ENCODE measurements at places on chromosomes 5 and 9.

GRCh38 chr5:44454002-44454401, 64.8 kb upstream of the FGF10 start:
- no peak for DNase-seq

DNA sequence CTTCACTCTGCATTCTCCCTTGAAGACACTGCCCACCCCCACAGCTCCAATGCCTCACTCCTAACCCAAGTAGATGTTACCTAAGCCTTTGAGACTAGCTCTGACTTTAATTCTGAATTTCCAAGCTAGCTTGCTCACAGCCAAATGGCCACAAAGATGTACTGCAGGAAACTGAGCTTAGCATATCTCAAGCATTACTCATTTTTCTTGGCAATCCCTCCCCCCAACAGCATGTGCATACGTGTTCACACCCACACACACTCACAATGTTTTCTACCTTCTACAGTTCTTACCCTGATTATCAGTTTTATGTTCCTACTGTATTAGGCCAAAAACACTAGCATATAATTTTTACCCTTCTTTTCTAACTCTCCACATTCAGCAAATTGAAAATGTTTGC, 13.7 kb upstream of the GRIA1 start:
- DNase-seq, result no peak

DNA sequence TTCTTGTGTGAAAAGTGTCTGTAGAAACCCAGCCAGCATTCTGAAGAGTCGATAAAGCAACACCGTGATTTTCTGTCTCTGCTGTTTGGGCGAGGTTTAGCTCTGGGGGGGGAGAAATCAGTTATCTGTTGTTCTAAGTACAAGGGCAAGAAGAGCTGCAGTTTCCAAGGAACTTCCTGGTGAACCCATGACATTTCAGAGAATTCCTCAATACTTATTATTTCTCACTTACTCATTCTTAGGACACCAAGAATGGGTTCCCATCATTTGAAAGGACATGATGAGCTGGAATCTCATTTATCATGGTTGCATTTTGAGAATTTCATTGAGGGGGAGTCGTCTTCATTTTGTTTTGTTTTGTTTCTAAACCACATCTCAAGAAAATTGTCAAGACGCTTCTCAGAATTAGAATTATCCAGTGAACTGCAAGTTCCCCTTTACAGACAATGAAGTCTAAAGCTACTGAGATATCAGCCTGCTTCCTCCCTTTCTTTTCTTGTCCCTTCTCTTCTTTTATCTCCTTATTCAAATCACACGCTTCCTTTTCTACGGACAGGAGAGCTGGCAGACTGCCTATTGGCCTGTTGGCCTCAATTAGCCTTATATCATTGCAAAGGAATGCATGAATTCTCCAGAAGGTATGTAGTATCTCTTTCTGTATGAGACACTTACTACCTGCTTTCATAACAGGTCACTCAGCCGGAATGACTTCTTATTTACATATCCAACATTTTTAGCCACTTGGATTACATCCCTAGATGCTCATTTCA, 53.7 kb downstream of the ZNF462 start:
- no peak for DNase-seq

- DNase-seq, result peak; percentile 69
These were observed 102.9 kb downstream of the LIFR start for GRCh38 chr5:38453506-38453905.

DNA sequence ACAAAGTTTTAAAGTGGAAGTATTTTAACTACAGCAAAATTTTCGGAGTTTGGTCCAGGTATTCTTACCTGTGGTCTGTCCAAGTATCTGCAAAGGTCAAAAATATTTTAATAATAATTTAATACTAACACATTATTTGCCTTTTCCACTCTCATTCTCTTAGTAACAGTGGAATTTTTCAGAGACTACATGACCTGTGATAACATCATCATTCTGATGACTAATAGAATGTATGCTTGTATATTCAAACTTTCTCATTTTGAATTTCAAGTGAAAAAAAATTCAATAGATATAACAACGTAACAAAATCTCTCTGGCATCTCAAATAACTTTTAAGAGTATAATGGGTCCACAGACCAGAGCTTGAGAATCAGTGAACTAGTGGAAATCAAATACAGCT, 78.3 kb downstream of the FBXL17 start:
- DNase-seq, result no peak

DNA sequence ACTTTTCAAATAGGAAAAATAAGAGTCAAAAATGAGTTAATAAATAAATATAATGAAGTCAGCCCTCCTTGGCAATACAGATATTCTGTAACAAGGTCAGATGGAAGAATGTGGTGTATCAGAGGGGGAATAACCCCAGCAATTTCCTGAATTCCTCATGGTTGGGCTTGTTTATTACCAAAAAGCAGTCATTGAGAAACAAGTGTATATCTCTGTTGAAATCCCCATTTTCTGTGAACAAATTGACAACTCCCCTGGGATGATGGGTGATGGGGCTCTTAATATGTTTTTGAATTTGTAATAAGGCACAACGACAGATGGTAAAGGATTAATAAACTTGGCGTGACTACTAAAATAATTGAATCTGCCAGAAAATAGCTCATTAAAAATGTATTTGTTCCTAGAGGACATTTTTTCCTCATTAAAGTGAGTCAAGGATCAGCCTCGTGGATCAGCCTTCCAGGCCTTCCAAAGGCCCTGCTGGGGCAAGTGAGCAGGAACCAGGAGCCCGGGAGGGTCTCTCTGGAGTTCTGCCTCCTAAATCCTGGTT, 34.2 kb downstream of the THBS4 start:
- no peak for DNase-seq

DNA sequence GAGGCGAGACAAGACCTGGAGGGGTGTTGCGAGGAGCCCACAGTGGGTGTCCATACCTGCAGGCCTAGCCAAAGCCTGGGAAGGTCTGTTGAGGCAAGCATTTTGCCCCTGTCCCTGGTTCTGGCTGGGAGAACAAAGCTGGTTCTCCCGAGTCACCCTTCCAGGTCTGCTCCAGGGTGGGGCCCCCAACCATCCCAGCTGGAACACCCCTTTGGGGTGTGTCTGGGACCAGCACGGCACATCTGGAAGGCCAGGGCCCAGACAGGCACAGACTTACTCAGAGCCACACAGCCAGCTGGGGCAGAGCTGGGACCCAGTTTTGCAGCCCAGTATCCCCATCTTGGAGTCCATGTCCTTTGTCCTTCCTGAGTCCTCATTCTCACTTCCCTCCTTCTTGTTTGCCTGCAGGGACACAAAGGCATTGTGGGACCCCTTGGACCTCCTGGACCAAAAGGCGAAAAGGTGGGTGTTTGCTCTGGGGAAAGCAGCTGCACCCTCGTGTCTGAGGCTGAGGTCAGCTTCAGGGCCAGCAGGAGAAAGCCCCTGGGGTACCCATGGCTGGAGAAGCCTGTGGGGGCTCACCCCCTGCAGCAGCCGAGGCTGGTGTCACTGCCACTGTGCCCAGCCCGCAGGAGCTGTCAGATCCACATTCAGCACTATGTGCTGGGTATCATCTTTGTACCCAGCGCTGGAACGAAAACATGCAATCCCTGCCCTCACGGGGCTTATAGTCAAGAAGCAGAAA, 38.4 kb upstream of the ORM1 start:
- no peak for DNase-seq

DNA sequence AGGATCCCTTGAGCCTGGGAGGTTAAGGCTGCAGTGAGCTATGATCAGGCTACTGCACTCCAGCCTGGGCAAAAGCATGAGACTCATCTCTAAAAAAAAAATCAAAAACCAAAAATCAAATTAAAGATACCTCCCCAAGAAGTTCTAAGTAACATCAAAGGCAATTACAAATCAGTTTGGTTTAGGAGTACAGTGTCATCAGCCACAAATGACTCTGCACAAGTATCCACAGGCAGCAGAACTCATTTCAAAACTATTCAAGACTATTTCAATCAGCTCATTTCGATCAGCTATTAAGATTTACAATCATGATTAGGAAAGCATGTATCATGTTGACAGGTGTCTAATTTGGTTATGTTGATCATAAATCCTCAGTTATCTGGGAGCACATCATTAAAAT, 19.1 kb downstream of the TRMO start:
- peak; percentile 65 for DNase-seq

DNA sequence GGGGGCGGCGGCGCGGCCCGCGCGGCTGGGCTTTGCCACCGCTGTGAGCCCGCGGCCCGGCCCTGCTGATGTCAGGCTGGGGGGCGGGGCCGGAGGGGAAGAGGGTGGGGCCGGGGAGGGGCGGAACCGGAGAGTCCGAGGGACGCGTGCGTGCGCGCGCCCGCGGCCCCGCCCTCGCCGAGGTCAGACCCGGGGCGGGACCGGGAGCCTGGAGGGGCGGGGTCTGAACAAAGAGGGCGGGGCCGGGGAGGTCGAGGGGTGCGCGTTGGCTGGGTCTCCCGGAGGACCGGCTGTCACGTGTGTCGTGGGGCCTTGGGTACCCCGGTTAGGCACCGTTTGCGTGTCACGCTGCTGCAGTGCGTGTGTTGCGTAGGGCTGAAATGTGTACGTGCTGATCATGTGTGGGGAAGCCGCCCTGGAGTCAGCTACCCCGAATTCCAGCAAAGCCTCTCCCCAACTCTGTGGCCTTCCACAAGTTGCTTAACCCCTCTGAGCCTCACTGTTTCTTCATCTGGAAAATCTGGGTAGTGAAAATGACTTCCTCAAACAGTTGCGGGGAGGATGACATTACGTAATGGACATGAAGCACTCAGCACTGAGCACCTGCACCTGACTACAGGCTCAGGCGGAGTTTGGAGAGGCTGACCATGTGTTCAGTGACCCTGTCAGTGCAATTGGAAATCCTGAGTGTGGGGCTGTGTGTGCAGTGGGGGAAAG, at the start of gene RALGDS:
RALGDS (minus strand) TSS at position 43 of the 717 bp plus-strand sequence. CDS start 86 bp downstream, outside the sequence.
- peak; percentile 89 for DNase-seq

GRCh38 chr9:133754187-133754586, 16.0 kb upstream of the SARDH start:
- DNase-seq, result no peak

- DNase-seq, result no peak
These were observed 160.3 kb upstream of the TRPC7 start for GRCh38 chr5:136525597-136525996.

DNA sequence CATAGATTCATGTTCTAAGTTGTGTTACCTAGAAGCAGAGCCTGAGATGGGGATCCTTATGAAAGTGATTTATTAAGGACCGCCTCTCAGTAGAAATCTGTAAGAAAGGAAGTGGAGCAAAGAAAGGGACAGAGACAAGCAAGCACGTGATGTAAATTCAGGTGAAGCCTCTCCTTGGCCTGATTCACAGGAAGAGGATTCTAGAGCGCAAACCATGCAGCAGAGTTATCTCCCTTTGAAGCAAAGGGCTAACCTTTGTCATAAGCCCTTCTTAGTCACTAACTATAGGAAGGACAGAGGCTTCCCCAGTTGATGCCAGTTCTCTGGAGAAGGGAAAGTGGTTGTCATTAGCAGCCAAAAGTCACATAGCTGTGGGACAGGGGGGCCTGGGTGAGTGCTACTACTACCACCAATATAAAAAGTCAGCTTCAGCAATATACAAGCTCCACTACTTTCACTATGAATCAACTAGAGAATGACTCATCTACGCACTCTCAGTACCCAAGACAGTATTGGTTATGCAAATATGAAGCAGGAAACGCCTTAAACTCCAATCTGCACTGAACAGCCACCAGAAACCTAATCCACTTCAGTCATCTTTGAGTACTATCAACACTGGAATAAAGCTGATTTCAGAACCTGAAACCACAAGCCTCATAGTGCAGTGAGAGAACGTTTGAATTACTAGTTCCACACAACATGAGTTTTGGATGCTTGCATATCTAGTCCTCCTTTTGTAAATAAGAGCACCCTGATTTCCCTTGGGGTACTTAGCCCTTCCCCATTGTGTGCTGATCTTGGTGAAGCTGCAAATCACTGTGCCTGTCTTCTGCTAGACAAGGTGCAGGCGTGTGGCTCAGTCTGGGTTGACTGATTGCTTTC, 162.7 kb downstream of the ZNF608 start:
- peak; percentile 83 for DNase-seq

- DNase-seq, result no peak
These were observed 550.9 kb downstream of the RAB3C start for GRCh38 chr5:59133764-59134261.

DNA sequence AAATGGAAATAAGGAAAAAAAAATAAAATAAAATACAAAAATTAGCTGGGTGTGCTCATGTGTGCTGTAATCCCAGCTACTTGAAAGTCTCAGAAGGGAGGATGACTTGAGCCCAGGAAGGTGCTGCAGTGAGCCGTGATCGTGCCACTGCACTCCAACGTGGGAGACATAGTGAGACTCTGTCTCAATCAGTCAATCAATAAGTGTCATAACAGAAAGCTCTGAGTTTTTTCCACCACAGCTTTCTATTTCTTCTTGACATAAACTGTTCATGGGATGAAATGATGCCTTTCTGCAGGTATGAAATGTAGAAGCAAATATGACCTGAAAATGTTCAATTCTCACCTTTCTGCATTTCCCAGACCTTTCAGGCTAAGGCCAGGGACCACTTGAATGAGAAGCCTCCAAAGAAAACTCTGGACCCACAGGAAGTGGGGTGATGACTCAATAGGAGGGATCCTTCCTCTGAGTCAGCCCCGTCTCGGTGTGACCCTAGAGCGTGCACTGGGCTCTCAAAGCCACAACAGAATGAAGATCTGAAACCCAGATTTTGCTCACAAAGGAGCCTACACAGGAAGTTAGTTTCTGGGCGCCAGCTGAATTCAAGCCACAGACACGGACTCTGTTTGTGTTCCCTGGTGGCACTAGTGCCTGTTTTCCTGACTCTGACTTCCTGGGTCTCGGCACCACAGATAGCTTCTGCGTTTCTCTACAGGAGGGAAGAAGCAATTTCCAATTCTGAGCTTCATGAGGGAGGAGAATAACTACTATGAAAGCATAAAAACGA, 62.0 kb downstream of the ANKH start:
- peak; percentile 95 for DNase-seq

DNA sequence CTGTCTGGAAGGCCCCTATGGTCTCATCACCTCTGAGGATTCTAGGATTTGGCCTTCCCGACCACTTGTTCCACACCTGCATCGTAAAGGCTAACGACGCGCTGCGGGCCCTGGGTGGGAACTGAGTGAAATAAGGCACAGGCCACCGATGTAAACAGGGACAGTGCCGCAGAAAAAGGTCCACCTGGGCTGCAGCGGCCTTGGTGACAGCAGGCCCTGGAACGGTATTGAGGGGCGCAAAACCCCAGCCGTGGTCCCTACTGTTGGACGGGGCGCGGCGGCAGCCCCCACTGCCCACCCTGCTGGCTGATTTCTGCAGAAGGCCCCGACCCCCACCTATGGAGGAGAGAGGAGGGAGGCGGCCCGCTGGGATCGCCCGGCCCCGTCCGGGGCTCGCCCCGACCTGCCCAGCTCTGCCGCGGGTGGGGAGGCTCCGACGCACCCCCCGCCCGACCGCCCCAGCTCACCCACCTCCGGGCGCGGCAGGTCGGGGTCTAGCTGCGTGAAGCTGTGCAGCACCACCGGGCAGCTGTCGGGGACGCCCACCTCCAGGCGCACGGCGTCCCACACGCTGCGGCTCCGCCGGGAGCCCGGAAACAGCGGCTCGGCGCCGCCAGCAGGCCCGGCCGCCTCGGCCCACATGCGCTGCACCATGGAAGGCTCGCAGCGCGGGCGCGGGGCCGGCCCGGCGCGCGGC, 391 bp downstream of the RALGDS start:
- no peak for DNase-seq

DNA sequence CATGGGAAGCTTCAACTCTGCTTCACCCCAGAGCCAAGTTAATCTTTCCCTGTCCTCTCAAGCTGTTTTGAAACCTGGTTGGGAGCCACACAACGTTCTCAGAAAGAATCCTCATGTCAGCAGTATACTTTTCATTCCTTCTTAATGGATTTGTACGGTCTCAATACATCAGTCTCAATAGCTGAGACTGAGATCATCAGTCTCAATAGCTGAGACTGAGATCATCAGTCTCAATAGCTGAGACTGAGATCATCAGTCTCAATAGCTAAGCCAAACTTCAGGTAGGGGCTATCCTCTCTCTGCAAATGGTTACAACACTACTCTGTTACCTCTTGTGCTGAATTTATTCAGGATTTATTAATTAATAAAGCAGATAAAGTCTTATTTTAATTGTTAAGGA, 1317.4 kb upstream of the CDH9 start:
- DNase-seq, result no peak

Measured in activated CD4-positive, alpha-beta T cell treated with anti-CD3 and anti-CD28 coated beads, Interleukin-2, Interleukin-4, amounts not matched to agents 100 ng/mL and 50 ng/mL, durations not matched to agents 16 hours and 8 hours (primary cell).